Peyer's patch (tissue), 4 donors: ENCODE measurements at places on chromosomes 13 and 19.

DNA sequence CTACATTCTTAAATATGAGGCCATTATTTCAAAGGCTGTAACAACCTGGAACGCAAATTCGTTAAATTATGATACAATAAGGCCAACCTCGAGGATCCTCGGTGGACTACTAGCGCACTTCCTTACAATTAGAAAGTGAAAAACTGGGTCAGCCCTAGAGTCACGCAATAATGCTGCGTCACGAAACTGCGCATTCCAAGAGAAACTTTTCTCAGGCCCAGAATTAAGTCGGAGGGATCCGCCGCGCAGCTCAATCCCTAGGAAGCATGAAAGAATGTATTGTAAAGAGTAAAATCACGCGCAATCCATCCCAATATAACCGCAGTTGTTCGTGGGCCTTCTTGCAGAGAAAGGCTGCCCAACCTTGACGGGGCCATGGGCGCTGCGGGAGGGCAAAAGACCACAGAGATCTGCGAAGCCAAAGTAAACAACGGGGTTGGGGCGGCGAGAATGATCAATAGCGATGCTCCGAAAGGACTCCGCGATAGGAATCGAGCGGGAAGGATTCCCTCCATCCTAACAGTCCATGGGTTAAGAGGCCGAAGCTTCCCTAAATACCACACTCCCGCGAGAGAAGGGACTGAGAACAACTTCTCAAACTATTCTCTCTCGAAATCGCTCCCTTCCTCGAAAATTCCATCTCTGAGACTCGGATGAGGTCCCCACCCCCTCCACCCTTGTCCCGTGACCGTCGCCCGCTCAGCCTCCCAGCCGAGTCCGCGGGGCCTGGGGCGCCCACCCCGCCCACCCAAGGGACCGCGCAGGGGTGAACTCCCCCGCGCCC, 564 bp downstream of the SPART start:
- peak; percentile 82 for DNase-seq

DNA sequence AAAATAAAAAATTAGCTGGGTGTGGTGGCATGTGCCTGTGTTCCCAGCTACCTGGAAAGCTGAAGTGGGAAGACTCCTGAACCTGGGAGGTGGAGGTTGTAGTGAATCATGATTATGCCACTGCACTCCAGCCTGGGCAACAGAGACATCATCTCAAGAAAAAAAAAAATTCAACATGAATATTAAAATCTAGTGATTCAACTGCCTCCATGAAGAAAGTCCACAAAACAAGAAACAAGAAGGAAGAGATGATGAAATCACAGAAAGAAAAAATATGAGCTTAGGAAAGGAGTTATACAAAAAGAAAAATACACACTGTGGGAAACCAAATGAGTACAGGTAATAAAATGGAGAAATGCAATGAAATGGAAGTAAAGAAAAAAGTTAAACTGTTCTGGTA, 99.6 kb upstream of the SIAH3 start:
- DNase-seq: no peak

DNA sequence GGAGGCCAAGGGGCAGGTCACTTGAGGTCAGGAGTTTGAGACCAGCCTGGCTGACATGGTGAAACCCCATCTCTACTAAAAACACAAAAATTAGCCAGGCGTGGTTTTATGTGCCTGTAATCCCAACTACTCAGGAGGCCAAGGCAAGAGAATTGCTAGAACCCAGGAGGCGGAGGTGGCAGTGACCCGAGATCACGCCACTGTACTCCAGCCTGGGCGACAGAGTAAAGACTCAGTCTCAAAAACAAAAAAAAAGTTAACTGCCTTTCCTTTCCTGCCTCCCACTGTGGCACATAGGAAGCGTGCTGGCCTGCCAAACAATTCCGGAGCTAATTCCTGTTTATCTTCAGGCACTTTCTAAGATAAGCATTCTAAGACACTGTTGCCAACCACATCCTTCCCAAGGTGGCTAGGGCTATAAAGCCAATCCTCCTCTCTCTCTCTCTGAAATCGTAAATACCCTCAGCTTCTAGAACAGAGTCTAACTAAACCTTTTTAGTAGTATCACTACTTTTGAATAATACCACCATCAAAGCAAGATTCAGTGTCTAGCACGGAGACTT, 21.6 kb downstream of the SLC25A30 start:
- DNase-seq: no peak

GRCh38 chr19:5048727-5049553, 80.0 kb downstream of the KDM4B start:
- DNase-seq: no peak

GRCh38 chr13:43299374-43299773, 276.0 kb downstream of the DNAJC15 start:
- no peak for DNase-seq

DNA sequence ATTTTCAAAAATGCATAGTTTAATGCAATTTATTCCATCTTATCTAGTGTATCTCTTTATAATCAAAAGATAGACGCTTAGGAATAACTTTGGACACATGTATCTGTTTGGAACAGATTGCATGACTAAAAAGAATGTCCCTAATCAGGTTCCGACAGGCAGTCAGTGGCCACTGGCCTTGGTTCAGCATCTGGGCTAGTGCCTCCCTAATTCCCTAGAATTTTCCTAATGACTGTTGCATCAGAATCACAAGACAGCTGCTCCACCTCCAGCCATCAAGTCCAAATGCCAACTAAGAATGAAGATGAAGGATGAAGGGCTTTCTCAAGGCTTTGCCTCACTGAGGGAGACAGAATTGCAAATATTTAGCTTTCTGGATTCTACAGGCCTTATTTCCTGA, 173.8 kb downstream of the EFNB2 start:
- DNase-seq: no peak

GRCh38 chr19:53947624-53948023, 15.1 kb upstream of the CACNG8 start:
- no peak for DNase-seq

DNA sequence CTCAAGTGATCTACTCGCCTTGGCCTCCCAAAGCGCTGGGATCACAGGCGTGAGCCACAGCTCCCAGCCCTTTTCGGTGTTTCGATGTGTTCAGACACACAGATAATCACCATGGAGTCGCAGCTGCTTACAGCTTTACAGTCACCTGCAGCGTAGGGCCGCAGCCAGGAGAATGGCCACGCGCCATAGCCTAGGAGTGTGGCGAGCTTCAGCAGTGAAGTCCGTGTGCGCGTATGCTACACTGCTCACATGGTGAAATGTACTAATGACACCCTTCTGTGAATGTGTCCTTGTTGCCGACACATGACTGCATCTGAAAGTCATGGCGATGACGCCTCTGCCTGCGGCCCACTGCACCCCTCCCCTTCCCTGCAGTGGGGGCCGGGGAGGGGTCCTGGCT, 23.6 kb downstream of the AP3D1 start:
- no peak for DNase-seq

- DNase-seq: no peak
Measured at GRCh38 chr13:39815345-39816111, 160.1 kb downstream of the COG6 start.

GRCh38 chr13:106418556-106418955, 116.9 kb downstream of the EFNB2 start:
- no peak for DNase-seq

- no peak for DNase-seq
Measured at GRCh38 chr13:40484101-40484800, 182.2 kb downstream of the FOXO1 start.

DNA sequence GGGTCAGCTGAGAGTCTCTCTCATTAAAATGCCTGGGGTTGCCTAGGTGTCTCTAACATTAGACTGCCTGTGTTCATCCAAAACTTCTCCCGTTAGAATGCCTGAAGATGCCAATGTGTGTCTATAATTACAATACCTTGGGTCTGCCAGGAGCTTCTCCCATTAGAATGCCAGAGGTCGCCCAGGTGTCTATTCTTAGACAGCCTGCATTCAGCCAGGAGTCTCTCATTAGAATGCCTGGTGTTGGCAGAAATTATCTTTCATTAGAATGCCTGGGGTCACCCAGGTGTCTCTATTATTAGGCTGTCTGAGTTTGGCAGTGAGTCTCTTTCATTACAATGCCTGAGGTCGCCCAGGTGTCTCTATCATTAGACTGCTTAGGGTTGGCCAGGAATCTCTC, 1560.2 kb downstream of the UQCRFS1 start:
- DNase-seq: no peak

- DNase-seq: no peak
Measured at GRCh38 chr13:99955747-99956472, 15.7 kb downstream of the ZIC5 start.
